IMR-90 (cell line): ENCODE measurements at places on chromosomes 7 and 10.

- DNase-seq: peak; percentile 62
These were observed 49.1 kb downstream of the DOCK4 start for GRCh38 chr7:112157072-112157471.

DNA sequence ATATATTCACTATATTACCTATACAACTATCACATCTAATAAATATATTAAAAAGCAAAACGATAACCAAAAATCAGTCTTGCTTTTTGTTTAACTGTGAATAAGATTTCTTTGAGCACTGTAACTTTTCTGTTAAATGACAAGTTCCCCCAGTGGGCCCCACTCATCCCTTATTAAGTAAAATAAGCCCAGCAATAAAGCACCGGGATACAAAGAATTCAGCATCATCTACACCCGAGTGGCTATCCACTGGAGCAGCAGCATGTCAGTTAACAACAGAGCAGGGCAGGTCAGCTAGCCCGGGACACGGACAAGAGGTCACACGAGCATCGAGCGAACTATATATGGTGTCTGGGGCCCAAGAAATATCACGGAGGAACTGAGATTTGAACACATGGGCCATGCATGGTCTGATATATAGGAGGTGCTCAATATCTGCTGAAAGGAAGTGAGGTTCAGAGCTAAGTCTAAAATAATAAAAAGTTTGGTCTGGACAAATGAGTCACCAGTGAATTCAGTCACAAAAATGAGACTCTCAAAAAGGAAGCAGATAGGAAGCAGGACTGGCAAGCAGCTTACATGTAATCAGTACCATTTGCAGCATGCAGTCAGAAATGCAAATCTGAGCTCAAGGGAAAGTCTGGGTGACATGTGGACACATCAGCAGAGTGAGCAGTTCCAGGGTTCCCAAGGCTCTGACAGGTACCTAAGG, 4.1 kb downstream of the ERCC6 start:
- DNase-seq: peak; percentile 78

GRCh38 chr7:91941450-91941849, 788 bp downstream of the AKAP9 start:
- DNase-seq: peak; percentile 18

- no peak for DNase-seq
These were observed 114.7 kb downstream of the EBF3 start for GRCh38 chr10:129849452-129849750.

DNA sequence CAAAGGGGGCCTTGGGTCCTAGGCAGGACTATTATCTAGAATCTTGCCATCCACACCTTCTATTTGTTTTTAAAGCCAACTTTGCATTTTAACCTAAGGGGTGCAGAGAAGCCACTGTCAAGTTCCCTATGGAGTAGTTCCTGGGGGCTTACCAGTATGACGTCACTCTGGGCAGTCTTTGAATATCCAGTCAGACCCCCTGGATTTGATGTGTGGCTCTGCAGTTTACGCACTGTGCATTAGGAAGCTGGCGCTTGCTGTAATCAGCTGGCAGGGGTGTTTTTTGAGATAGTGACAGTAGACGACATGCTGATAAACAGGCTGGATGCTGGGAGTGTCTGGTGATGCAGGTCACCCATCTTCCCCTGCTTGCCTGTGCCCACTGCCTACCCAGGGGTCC, 892.7 kb upstream of the ZNF722 start:
- DNase-seq: no peak

DNA sequence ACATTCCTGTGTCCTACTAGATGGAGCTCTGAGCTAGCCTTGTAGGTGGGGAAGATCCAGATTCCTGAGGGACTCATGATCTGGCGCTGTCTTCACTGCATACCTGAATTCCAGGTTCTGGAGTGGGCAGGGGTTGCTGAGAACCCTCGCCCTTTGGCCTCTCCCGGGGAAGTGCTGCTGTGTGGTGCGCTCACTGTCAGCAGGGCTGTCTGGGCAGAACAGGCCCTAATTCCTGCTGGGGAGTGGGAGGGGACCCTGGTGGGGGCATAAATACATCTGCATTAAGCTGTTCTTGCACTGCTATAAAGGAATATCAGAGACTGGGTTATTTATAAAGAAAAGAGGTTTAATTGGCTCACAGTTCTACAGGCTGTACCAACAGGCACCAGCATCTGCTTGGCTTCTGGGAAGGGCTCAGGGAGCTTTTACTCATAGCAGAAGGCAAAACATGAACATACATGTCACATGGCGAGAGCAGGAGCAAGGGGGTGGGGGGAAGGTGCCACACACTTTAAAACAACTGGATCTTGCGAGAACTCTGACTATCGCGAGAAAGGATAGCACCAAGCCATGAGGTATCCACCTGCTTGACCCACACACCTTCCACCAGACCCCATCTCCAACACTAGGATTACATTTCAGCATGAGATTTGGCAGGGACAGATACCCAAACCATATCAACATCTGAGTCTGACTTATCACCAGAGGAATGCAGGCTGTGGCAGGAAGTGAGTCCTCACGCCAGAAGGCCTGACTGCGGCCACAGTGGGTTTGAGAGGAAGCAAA, 115.0 kb downstream of the ADCY1 start:
- peak; percentile 93 for DNase-seq

DNA sequence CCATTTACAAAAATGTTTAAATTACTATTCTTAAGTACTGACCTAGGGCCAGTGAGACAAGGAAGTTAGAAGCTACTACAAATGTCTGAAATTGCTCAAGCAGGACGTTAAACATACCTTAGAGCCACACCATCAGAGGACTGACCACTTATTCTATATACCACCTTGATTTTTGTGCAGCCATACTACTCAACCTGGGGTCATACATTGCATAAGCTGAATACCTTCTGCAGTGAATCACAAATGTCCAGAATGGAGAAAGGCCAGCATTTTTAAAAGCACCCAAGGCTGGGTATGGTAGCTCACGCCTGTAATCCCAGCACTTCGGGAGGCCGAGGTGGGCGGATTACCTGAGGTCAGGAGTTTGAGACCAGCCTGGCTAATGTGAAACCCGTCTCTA, 21.2 kb upstream of the MRLN start:
- no peak for DNase-seq

DNA sequence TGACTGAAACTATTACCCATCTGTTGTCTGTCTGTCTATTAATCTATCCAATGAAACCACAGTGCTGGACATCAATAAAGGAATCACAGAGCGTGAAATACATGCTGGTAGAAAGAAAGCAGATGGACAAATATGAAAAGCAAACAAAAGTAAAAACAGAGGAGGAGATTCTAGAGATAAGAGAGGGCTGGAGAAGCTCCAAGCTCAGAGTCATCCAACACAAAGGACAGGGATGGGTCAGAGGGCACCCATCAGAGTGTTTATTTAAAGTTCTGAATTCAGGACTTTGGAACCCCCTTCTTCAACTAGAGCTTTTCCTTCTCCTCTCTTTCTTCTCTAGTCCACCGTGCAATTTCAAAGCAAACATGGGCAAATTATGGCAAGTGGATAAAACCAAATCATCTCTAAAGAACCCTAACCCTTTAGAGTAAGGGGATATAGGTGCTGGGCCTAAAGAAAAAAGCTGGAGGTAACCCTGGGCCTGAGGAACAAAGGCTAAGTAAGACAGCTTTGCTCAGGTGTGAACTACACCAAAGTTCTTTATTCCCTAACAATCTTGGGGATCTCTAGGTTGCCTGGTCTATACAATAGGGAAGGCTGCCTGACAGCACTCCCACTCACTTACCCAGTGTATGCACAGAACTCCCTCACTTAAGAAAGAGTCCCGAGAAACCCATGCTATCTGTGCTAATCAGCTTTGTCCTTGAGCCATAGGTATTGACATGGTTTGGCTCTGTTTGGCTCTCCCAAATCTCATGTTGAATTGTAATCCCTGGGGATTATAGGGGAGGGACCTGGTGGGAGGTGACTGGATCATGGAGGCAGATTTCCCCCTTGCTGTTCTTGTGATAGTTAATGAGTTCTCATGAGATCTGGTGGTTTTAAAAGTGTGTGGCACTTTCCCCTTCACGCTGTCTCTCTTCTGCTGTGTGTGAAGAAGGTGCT, 97.0 kb downstream of the BAMBI start:
- DNase-seq: no peak

DNA sequence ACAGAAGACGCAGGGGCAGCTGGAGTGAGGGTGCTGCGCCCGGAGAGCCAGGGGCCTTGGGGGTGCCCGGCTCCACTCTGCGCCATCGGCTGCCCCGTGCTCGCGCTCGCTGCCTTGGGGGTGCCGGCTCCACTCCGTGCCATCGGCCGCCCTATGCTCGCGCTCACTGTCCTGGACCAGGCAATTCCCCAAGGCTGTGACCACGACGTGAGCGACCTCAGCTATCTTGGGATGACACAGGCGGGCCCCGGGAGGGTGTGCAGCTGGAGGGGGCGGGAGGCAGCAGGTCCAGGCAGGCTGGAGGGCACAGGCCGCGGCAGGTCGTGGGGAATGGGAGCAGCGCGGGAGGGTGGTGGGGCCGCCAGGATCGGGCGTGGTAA, 29.7 kb downstream of the CYP2W1 start:
- DNase-seq: no peak

DNA sequence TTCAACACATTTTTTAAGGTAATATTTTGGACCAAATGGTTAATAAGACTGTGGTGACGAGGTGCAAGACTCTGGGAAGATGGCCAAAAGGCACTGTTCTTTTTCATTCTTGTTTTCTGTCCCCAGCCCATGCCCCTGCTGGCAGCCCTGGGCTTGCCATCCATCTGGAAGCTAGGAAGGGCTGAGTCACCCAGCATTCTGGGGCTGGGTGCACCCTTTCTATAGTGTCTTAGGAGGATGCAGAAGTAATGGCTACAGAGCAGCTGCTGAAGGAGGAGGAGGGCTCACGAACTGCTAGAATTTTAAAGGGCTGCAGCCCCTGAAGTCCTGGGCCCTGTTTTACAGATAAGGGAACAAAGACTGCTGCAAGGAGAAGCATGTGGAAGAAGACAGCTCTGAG, 42.8 kb upstream of the ZNF32 start:
- peak; percentile 23 for DNase-seq
